ENCODE measurements at places on chromosomes 3 and 15. TPM values are rescaled to one million over a fixed set of nuclear protein-coding genes. Genes with fewer than 3 reads are reported as not detected.

LRRC31 gene
- not detected for total RNA-seq

PLA2G4E gene
- not detected for total RNA-seq

ONECUT1 gene
- not detected for total RNA-seq

STRIT1 gene
- total RNA-seq = not detected

BTLA gene
- total RNA-seq = not detected

CCDC80 gene
- total RNA-seq = 526 TPM

COL8A1 gene
- 248 TPM for total RNA-seq

MEX3B gene
- total RNA-seq = 8.6 TPM
